ENCODE measurements at places on chromosomes 16 and 17. TPM values are rescaled to one million over a fixed set of nuclear protein-coding genes. Genes with fewer than 3 reads are reported as not detected.

CSH2 gene
- total RNA-seq, result not detected

CEMP1 gene
- total RNA-seq, result not detected

GNG13 gene
- total RNA-seq, result not detected

SHCBP1 gene
- 0.66 TPM for total RNA-seq

ACSM5 gene
- total RNA-seq, result 11.4 TPM

CCL4L2 gene
- total RNA-seq, result not detected

TNP2 gene
- not detected for total RNA-seq

TNFSF13 gene
- 41.0 TPM for total RNA-seq

DNA sequence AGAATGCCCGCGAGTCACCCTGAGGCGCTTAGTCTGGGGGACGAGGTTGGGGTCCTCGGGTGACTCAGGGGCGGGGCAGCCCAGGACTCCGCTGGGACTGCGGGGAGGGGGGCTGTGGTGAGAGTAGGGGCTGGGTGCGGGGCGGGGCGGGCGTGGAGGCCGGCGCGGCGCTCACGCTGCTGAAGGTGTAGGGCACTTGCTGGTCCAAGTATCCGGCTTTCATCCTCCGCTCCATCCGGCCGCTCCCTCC is 832 bp downstream of the ETV4 start:
- H3K4me1 ChIP-seq, result no peaks in the 10 kb centered on the region
- no peaks in the 10 kb centered on the region for H3K27me3 ChIP-seq
- H3K36me3 ChIP-seq, result no peaks in the 10 kb centered on the region

- no peak overlapping the region for H3K4me3 ChIP-seq
- H3K27me3 ChIP-seq, result no peaks in the 10 kb centered on the region
- DNase-seq, result no peak
- no peaks in the 10 kb centered on the region for H3K4me1 ChIP-seq
- no peaks in the 10 kb centered on the region for H3K36me3 ChIP-seq
Observed at GRCh38 chr16:59341368-59341767, 607.3 kb upstream of the GOT2 start.

DNA sequence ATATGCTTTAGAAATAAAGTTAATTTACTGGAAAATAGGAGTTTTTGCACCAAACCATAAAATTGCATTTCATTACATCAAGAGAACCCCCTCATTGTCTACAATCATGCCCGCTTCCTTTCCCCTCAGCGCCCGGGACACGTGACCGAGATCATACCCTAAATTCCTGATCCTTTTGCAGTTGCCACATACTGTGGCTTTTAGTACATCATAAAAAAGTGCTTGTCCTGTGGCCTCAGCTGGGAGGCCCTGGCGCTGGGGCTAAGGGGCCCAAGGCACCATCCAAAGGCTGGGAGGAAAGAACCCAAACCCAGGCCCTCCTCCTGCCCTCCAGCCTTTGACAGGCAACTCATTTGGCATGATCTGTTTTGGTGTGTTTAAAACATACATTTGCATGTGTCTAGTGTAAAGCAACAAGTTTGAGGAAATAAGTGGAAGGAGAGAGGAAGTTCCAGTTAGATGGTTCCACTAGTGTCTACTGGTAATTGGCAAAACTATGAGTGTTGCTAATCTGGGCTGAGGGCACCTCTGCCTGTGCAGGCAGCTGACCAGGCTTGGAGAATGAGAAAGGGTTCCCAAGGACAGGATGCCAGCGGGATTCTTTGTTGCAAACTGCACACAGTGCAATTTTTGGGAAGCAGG is 6.0 kb downstream of the CDK5R1 start:
- no peaks in the 10 kb centered on the region for H3K27me3 ChIP-seq
- H3K36me3 ChIP-seq, result no peaks in the 10 kb centered on the region
- DNase-seq, result no peak
- no peak overlapping the region for H3K27ac ChIP-seq
- peaks cover 9% of the 10 kb centered on the region for H3K4me1 ChIP-seq

GRCh38 chr16:89972244-89973234 is 24.0 kb downstream of the DEF8 start:
- H3K27ac ChIP-seq, result peak overlapping the region; percentile 98
- no peaks in the 10 kb centered on the region for H3K27me3 ChIP-seq
- peak overlapping the region; percentile 88 for H3K4me3 ChIP-seq
- H3K36me3 ChIP-seq, result no peaks in the 10 kb centered on the region

GRCh38 chr17:46191322-46192188 is 1.7 kb downstream of the KANSL1 start:
- no peaks in the 10 kb centered on the region for H3K36me3 ChIP-seq
- H3K27me3 ChIP-seq, result no peaks in the 10 kb centered on the region
- peaks cover 54% of the 10 kb centered on the region for H3K4me1 ChIP-seq
- no peak for DNase-seq
- H3K27ac ChIP-seq, result peak overlapping the region; percentile 100

DNA sequence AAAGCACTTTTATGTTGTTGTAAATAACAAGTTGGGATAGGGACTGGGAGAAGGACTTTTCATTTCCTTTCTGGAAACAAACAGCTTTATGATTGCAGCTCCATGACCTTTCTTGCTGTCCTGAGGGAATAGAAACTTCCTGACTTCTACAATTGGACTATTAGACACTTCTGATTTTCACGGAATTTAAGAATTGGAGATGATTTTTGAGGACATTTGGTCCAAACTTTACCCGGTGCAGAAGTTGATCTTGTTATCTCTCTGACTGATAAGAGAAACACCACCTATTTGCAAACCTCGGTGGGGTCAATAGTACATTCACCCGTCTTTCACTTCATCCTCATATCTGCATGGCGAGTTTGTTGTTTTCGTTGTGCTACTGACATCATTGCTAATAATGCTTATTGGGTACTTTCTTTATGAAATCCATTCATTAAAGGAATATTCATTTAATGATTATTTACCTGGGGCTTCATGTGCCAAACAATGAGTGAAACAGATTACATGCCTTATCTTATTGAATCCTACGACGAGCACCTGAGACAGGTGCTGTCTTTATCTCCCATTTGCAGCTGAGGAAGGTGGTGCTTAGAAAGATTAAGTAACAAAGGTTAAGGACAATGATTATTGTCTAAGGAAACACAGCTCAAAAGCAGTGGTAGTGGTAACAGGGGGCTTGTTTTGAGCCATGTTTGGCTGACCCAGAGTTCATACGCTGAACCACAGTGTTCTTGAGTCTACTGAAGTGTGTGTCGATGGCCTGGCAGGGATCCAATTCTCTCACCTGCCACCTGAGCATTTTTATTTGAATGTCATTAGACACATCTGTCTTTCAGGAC is 176.9 kb upstream of the FAM20A start:
- no peaks in the 10 kb centered on the region for H3K4me1 ChIP-seq
- no peaks in the 10 kb centered on the region for H3K36me3 ChIP-seq
- DNase-seq, result no peak

DNA sequence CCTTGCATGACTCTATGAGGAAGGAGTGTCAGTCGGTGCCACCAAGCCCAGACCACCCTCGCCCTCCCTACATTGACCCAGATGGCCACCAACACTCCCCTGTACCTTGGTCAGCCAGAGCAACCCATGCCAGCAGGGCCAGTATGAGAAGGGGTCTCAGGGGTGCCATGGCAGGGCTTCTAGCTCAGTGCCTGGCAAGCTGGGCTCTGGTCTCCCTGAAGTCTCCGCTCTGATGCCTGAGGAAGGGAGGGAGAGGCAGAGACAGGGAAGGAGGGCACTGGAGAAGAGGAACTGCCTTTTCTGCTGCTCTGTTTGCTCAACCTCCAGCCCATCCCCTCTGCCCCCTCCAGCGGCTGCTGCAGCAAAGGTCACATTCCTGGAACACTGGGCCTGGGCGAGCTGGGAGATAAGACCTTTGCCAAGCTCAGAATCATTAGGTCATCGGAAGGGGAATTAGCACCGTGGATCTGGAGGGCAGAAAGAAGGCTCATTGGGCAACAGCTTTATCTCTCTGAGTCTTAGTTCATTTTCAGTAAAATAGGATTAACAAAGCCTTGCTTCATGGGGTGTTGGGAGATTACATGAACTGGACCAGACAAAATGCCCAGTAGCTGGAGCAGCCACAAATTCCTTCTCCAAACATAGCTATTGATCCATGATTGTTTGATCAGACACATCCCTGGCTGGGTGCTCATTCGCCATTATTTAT is at the start of gene VTN:
Gene VTN, minus strand, starts transcription at position 273 of the 709 bp plus-strand sequence. Its CDS starts 104 bp downstream, at position 169.
- no peak for DNase-seq
- no peaks in the 10 kb centered on the region for H3K36me3 ChIP-seq
- peak within 1 kb of the TSS; percentile 82 for H3K27ac ChIP-seq
- H3K4me1 ChIP-seq, result peaks cover 29% of the 10 kb centered on the region
- H3K27me3 ChIP-seq, result no peaks in the 10 kb centered on the region

- H3K27ac ChIP-seq, result no peak overlapping the region
- no peaks in the 10 kb centered on the region for H3K27me3 ChIP-seq
- no peaks in the 10 kb centered on the region for H3K36me3 ChIP-seq
Observed at GRCh38 chr17:18028114-18028951, 10.6 kb downstream of the ATPAF2 start.

DNA sequence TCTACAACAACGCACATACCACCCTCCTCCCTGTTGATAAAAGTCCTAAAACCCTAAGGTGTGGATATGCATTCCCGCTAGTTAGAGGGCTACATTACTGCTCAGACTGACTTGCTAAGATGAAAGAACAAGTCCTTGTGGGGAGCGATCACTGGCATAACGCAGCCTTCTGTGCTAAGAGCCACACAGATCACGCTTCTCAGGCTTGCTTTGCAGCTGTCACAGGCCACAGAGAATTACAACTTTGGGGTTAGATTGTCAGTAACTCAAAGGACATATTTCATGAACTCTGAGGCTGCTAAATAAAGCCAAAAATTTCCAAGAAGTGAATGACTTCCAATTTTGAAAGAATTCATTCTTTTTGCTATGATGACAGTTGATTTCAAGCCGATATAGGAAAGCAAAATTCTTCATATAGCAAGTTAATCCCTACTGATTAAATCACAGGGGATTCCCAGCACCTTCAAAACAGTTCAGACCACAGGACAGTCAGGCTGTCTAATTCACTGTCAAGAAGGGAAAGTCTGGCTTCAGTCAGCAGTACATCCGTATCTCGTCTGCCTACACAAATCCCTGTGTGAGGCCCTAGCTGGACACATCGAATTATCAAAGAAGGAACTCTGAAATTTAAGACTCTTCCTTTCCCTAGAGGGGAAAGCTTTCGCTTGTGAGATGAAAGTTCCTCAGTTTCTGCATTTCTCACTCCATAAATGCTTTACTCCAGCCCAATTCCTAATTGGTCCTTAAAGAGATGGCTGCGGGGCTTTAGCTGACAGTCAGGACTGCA is 107.1 kb downstream of the VPS53 start:
- DNase-seq, result no peak
- no peak overlapping the region for H3K27ac ChIP-seq
- peaks cover 9% of the 10 kb centered on the region for H3K4me1 ChIP-seq
- no peaks in the 10 kb centered on the region for H3K27me3 ChIP-seq

- H3K27ac ChIP-seq, result no peak overlapping the region
- H3K27me3 ChIP-seq, result no peaks in the 10 kb centered on the region
- H3K4me1 ChIP-seq, result no peaks in the 10 kb centered on the region
Observed at GRCh38 chr16:80079072-80079471, 461.7 kb upstream of the DYNLRB2 start.

- peaks cover 22% of the 10 kb centered on the region for H3K4me1 ChIP-seq
- H3K27me3 ChIP-seq, result no peaks in the 10 kb centered on the region
- no peak overlapping the region for H3K4me3 ChIP-seq
Observed at GRCh38 chr16:69830534-69831211, 68.5 kb downstream of the WWP2 start.

DNA sequence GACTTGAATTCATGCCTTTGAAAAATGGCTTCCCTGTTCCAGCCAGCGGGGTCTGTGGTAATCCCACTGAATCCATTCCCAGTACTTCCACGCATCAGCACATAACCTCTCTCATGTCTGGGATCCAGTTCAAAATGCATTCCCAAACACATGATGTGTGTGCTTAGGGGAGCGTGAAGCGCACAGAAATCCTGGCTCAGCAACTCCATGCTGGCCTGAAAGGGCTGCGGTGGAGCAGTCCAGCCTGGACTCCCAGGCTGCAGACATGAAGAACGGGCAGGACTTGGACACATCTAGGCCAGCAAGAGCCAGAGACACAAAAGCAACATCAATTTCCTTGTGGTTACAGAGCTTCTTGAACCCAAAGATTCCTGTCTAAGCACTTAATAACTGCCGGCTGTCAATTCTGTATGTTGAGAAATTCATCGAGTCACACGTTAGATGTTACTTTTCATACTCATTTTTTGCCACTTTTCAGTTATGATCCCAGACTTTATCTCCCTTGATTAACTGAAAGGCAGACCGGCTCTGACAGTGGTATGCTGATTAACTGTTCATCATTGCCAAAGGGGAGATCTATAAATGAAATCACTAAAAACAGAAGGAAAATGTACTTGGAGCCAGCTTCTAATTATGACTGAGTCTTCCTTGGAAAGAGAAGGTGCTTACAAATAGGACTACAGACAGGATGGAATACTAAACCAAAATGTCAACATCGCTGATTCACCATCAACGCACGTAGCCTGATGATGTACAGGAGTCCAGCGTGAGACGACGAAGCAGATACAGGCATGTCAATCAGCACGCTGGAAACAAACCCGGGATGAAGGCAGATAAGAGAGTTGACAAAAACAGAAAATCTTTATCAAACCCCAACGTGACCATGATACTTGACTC is 23.0 kb downstream of the NSMCE1 start:
- H3K4me3 ChIP-seq, result no peak overlapping the region
- H3K36me3 ChIP-seq, result no peaks in the 10 kb centered on the region
- no peaks in the 10 kb centered on the region for H3K27me3 ChIP-seq
- peak; percentile 89 for DNase-seq
- peaks cover 60% of the 10 kb centered on the region for H3K4me1 ChIP-seq

DNA sequence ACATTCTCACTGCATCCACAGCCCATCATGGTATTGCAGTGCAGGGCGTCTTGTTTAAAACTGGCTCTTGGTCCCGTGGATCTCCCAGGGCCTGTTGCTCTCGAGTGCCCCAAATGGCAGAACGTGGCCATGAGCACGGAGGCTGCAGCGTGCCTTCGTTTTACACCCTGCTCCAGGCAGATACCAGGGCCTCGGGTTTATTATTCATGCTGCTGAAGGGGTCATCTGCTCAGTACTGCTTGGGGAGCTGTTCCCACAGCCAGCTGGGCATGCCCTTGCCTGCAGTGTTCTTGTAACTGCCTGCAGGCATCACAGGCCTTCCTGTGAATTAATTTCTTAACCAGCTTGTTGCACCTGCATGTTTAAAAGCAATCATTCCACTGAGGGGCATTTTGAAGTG is 129.7 kb upstream of the CHMP6 start:
- H3K27ac ChIP-seq, result peak overlapping the region; percentile 72
- peaks cover 41% of the 10 kb centered on the region for H3K4me1 ChIP-seq
- no peaks in the 10 kb centered on the region for H3K36me3 ChIP-seq

DNA sequence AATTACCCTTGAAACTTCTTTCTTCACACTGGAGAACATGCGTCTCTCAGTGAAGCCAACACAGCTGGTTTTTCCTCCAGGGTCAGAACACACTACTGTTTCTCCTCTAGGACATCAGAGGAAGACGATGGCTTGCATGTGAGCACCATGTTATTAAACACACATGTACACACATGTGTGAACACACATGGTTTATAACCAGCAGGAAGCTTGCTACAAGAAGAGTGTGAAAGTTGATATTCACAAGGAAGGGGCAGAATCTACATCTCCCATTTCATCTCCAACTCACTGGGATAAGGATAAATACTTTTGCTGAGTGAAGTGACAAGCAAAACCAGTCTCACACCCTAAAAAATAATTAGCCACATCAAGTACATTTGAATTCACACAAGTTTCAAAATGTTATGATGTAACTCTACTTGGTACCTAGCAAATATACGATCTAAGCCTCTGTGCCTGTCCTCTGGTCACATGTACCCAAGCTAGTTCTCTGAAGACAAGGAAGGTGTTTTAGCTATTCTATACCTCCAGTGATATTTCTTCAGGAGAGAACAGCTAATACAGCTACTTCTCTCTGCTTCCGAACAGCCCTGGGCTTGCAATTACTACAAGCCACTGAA is 127.7 kb downstream of the PARN start:
- no peaks in the 10 kb centered on the region for H3K27me3 ChIP-seq
- no peaks in the 10 kb centered on the region for H3K36me3 ChIP-seq
- H3K27ac ChIP-seq, result peak overlapping the region; percentile 83
- H3K4me3 ChIP-seq, result no peak overlapping the region
